ENCODE measurements at places on chromosomes 5 and 9.

DNA sequence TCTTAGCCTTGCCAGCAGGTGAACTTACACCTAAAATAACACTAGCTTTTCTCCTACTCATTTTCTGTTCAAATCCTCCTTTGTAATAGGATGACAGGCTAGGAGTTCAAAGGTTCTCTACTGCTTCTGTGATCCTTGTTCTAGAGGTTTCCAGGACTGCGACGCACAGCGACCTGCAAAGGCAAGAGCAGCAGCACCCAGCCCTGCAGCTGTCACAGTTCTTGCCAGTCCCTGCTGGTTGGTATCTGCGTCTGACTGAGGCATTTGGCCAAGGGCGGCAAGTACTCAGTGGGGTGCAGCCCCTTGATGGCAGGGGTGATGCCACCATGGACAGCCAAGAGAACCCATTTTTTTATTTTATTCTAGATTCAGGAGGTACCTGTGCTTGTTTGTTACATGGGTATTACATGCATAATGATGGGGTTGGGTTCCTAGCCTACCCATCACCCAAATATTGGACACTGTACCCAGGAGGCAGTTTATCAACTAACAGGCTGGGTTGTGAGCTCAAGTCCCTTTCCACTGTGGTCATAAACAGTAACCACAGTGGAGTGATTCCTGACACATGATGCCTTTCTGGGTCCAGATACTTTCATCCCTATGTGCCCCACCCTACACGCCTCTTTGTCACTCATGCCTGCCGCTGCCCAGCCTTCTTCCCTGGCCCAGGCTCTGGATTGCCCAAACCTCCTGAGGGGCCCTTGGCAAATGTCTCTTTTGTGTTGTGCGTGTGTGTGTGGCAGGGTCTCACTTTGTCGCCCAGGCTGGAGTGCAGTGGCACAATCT is 111.0 kb downstream of the GAPVD1 start:
- no peak for DNase-seq

DNA sequence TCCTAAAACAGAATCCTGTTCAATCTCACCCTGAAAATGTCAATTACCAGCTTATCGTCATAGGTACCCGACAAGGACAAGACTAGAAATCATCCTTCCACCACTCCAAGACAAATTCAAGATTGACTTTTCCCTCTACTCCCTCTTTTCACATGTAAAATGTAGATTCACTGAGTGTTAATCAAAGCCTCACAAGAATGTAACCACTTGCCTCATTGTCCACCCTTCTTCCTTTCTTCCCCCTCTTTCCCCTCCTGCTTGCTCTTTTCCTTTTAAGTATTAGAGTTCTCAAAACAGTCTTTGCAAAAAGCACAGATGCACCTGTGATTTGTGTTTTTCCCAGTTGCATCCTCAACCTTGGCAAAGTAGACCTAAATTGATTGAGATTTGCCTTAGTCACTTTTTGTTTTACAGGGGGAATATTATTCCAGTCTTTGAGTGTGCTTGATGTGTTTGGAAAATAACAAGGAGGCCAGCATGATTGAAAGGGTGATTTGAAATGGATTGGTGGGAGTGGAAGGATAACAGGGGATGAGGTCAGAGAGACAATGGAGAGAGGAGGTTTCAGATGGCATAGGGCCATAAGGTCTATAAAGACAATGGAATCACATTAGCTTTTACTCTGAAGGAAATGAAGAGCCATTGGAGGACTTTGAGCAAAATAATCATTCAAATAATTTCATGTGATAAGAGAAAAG is 231.3 kb upstream of the TYRP1 start:
- DNase-seq, result no peak

- DNase-seq, result no peak
Observed at GRCh38 chr5:158897444-158898160, 202.1 kb downstream of the EBF1 start.

- no peak for DNase-seq
Observed at GRCh38 chr5:56066931-56067450, 72.2 kb upstream of the IL6ST start.

DNA sequence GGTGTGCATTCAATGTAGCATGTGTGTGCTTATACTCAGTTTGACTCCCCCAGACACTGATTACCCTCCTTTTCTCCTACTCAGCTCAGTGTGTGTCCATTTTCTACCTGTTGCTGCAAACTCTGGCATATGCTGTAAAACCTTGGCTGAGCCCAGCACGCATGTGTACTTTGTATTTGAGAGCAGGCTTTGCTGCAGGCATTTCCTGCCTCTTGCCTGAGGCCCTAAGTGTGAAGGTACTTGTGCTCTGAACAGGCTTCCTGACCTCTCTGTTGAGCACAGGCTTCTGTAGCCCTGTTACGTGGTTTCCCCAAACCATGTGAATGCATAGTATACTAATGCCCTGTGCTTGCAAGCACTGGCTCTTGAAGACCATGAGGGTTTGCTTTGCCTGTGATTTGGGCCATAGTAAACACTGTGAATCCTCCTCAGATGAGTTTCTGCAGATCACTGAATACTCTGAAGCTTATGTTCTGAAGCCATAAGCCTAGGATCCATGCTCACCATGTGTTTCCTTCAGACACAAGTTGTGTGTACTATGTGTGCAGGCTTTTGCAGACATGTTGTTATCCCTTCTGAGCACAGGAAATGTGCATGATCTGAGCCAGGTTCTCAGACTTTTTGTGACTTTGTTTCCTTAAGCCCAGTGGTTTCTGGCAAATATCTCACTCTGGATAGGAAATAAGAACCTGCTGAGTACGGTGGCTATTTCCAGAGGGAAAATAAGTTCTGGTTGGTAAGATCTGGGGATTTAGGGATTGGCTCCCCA is 124.9 kb upstream of the RUSC2 start:
- DNase-seq, result no peak

DNA sequence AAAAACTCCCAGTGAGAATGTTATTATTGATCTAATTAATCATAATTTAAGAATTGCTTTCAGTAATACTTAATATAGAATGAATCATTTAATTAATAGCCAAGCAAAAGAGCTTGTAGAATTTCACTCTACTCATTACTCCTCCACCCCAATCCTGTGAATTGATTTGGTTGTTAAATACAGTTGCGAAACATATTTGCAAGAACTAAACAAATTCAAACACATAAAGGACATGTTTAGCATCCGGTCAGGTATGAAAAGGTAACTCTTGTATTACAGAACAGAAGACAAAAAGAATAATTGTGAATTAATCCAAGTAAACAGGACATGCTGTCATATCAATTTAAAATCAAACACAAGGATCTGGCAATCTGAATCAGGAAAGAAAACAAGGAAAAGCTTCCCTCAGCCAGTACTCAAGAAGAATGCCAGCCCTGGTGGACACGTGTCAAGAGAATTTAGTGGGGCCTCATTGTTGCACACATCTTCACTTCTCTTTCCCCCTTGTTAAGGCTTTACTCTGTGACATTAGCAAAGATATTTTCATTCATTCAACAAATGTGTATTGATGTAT is 89.4 kb upstream of the SLC12A2 start:
- no peak for DNase-seq

- no peak for DNase-seq
Observed at GRCh38 chr5:134794082-134794481, 35.5 kb downstream of the DDX46 start.

- no peak for DNase-seq
Observed at GRCh38 chr5:321726-322251, 275 bp downstream of the AHRR start.

DNA sequence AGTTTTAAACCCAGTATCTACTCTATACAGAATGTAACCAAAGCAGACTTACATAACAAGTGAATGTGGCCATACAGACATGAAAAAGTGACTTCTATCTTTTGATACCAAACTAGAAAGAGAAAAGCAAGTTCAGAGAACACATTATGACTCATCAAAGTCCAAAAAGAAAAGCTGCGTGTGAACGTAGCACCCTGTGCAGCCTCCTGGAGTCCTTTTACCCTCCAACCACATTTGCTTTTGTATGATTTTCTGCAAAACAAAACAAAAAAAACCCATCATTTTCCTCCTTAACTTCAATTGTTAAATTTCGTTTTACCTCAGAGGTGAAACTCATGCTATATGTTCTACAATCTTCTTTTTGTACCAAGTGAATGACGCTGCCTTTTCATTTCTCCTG is 2.8 kb upstream of the SMARCA2 start:
- DNase-seq, result no peak

DNA sequence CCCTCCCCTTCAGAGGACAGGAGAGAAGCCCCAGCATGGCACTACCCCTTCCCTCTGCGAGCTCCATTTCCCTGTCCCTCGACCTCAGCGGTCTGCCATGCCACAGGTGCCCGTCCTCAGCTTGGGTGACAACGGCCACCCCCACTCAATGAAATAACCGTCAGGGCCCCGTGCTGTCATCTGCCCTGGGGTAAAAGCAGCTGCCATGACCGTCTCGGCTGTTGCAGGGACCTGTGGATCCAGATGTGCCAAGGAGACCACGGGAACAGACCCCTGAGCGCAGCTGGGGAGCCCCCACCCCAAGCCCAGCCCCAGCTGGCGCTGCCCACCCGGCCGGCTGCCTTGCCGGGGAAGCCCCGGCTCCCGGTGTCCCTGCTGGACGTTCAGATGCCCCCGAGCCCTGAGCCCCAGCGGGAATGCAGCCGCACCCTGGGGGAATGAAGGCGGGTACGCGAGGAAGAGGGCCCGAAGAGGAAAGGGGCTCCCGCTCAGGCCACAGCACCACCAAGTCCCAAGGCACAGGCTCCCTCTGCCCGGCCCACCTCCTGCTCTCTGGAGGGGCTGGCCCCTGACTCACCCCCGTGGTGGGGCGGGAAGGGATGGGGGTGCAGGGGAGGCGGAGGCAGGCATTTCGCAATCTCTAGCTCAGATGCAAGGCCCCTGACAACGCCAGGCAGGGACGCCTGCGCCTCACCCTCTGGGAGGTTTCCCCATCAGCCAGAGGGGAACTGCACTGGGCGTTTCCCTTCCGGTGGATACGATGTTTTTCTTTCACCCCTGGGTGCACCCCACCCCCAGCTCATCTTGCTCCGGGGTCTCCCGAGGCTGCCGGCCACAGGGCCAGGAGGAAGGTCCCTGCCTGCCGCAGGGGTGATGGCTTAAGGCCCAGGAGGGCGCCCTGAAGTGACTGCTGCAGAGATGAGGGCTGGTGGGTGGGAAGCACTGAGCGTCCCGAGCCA is 49.2 kb downstream of the NACC2 start:
- no peak for DNase-seq

DNA sequence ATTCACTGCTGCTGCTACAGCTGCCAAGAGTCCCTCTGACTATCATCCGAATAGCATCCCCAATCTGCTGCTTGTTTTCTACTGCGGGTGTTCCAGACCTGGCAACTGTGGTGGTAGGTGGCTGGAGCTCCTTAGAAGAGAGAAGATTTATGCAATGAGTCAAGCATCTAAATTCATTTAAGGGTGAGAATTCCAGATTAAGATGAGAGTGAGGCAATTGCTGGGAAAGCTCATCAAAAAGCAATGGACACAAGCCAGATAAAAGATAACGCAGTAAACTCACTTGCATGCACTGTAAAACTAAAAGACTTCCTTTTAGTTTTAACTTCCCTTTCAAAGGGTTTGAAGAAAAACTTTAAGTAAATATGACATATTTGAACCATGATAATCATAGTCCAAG is 3.9 kb downstream of the PLK2 start:
- DNase-seq, result no peak

- DNase-seq, result no peak
Observed at GRCh38 chr5:31280210-31280609, 86.7 kb downstream of the CDH6 start.

GRCh38 chr5:6899221-6899620 is 186.0 kb downstream of the TENT4A start:
- DNase-seq, result no peak

- no peak for DNase-seq
Observed at GRCh38 chr5:32542216-32543059, 42.9 kb upstream of the SUB1 start.

DNA sequence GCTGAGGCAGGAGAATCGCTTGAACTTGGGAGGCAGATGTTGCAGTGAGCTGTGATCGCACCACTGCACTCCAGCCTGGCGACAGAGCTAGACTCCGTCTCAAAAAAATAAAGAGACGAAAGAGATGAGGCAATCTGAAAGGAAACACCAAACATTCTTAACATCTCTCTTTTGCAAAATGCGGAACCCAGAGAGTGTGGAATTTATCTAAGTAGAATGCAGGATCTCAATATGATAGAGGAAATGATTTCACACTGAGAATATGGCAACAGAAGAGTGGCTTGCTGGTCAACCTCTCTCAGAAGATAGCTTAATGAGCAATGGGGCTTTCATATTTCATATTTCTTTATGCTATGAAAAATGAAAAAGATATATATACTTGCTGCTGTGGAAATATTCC is 33.4 kb upstream of the PCA3 start:
- DNase-seq, result no peak

- DNase-seq, result no peak
Observed at GRCh38 chr9:97908705-97909104, 13.6 kb downstream of the TRMO start.

DNA sequence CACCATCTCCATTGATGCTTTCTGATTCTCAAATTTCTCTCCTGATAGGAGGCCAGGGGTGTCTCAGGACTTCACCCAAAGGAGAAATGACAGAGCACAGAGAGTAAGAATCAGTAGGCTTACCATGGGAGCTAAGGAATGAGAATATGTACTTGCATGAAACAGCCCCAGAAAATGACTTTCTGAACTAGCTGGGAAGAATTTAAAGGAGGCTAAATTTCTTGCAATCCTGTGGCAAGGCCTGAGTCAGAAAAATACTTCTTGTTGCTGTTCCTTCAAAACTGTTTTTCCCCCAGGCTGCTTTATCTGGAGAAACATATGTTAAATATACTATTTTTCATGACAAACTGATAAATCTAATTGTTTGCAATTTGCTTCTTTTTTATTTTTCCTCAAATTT is 53.4 kb upstream of the FBXL7 start:
- DNase-seq, result no peak

DNA sequence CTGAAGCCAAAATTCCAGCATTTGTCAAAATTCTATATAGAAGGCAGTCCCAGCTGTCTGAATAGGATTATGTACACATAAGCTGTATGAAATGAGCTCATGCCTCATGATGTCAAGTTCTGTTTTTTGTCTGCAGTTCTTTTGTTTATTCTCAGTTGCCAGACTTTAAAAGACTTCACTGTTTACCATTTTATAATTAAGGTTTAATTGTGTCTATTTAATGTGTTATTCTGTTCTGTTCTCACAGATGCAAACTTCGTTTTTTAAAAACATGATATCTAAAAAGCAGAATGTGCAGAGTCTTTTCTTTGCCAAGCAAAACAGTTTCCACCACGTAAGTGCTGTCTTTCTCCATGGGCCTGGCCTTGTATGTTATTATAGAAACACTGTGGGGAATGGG is 31.1 kb downstream of the ERAP1 start:
- no peak for DNase-seq
